ENCODE measurements at places on chromosomes 7 and 10. TPM values are rescaled to one million over a fixed set of nuclear protein-coding genes. Genes with fewer than 3 reads are reported as not detected.

The ASIC3 gene
- total RNA-seq, result 1.2 TPM

- no peak overlapping the region for H3K27ac ChIP-seq
- H3K4me1 ChIP-seq, result no peaks in the 10 kb centered on the region
- no peak overlapping the region for H3K4me3 ChIP-seq
- no peaks in the 10 kb centered on the region for H3K36me3 ChIP-seq
- no peak for DNase-seq
- no peaks in the 10 kb centered on the region for H3K27me3 ChIP-seq
Observed at GRCh38 chr7:80088705-80089104, 45.9 kb upstream of the GNAI1 start.

- no peak for DNase-seq
- H3K4me3 ChIP-seq, result no peak overlapping the region
- no peaks in the 10 kb centered on the region for H3K27me3 ChIP-seq
- no peaks in the 10 kb centered on the region for H3K4me1 ChIP-seq
- H3K27ac ChIP-seq, result no peak overlapping the region
Observed at GRCh38 chr10:52318822-52319464, 4.9 kb downstream of the DKK1 start.

DNA sequence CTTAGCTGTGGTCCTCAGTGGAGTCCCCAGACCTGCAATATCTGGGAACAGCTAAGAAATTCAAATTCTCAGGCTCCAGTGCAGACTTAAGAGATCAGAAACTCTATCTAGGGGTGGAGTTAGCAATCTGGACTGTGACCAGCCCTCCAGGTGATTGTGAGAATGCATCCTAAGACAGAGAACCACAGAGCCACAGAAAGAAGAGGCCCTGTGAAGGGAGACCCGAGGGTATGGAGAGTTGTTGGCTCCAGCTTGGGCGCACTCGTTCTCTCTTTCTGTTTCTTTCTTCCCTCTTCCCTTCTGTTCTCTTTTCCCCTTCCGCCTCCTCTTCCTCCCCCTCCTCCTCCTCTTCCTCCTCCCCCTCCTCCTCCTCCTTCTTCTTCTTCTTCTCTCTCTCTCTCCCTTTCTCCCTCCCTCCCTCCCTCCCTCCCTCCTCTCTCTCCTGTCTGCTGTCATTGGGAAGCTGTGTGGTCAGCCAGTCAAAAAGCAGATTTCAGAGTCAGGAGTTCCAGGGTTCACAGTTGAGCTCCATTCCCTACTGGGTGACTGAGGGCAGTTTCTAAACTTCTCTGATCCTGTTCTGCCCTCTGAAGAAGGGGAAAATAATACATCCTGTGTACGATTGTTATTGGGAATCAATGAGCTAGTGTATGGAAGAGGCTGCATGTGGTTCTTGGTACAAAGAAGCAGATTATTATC is 62.1 kb upstream of the STEAP1B start:
- peaks cover 21% of the 10 kb centered on the region for H3K4me1 ChIP-seq
- no peak overlapping the region for H3K27ac ChIP-seq
- no peaks in the 10 kb centered on the region for H3K36me3 ChIP-seq
- H3K4me3 ChIP-seq, result no peak overlapping the region
- no peak for DNase-seq

GRCh38 chr7:66164356-66164755 is 40.8 kb upstream of the TPST1 start:
- no peaks in the 10 kb centered on the region for H3K27me3 ChIP-seq
- H3K36me3 ChIP-seq, result no peaks in the 10 kb centered on the region
- DNase-seq, result no peak
- no peak overlapping the region for H3K4me3 ChIP-seq

GRCh38 chr7:55366461-55367070 is 1.4 kb downstream of the LANCL2 start:
- peak overlapping the region; percentile 100 for H3K27ac ChIP-seq
- H3K36me3 ChIP-seq, result no peaks in the 10 kb centered on the region
- peaks cover 2% of the 10 kb centered on the region for H3K4me1 ChIP-seq

GRCh38 chr7:77811516-77812289 is 13.1 kb downstream of the PHTF2 start:
- no peaks in the 10 kb centered on the region for H3K27me3 ChIP-seq
- no peak for DNase-seq
- H3K36me3 ChIP-seq, result no peaks in the 10 kb centered on the region
- no peaks in the 10 kb centered on the region for H3K4me1 ChIP-seq
- H3K27ac ChIP-seq, result no peak overlapping the region
- H3K4me3 ChIP-seq, result no peak overlapping the region

DNA sequence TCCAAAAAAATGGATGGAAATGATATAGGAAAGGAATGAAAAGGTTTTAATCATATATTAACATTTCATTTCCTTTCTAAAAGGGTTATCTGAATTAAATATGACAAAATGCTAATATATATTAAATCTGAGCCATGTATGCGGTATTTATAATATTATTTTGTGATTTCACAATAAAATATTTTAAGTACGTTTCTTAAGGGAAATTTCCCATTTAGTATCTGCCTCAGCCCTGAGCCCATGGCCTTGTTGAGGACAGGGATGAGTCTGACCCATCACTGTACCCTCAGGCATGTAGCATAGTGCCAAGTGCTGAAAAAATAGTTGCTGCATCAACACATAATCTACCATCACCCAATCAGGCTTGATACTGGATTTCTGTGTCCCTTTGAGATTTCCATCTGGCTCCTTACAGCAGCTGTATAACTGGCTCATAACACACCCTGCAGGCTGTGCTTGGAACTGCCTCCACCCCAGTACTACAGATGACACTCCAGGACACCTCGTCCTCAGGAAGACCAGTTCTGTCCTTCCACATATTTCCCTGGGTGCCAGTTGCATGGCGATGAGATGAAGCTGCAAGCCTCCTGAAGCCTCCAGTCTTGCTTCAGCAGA is 59.4 kb upstream of the ASAH2 start:
- peaks cover 22% of the 10 kb centered on the region for H3K36me3 ChIP-seq
- H3K27me3 ChIP-seq, result no peaks in the 10 kb centered on the region
- H3K27ac ChIP-seq, result no peak overlapping the region
- H3K4me3 ChIP-seq, result no peak overlapping the region
- H3K4me1 ChIP-seq, result no peaks in the 10 kb centered on the region

Measured in right lobe of liver (tissue), 6 donors.